Activated T-cell treated with anti-CD3 and anti-CD28 coated beads for 48 hours (primary cell): ENCODE measurements at places on chromosomes 4 and X.

DNA sequence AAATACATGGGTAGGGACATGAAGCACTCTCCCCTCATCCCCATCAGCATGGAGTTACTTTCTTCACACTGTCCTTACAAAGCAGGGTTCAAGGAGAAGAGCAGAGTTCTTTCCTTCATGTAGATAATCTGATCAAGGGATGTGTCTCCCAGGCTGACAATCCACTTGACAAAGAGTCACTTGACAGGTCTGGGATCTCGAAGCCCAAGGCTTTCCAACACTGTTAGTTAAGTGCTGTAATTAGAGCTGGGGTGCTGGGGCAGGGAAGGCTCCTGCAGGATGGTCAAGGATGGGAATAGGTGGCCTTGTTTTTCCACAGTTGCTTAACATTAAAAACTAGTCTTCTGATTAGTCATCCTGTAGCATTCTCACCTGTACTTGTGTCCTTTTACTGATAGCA, 38.0 kb downstream of the CCNG2 start:
- no peak for DNase-seq

DNA sequence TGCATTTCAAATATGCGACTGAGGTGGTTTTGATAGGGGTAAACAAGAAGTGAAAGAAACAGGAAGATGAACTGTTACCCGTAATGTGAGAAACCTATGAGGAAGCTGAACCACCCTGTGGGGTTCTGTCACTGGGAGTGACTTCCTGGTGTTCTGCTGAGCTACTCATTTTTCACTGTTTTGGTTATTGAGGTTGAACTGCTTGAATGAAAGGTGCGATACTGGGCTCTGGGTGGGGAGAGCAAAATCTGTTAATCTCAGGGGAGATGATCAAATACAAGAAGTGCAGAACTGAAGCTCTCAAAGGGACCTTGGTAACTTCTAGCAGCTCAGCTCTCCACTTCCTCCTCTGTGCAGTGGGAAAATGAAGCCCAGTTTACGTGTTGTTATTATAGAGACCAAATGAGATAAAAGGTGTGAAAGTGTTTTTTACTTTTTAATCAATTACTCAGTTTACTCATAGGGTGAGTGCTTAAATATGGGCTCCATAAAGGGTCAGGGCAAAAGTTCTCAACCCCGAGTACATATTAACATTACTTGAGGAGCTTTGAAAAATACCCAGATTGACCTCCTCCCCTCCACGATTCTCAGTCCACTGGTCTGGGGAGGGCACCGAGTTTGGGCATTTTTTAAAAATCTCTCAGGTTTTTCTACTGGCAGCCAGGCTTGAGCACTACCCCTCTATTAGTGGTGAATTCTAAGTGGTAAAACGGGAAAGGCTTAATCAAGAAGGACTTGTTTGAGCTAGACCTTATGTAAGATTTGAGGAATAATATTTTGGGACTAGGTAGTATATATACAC, 66.7 kb downstream of the COQ2 start:
- DNase-seq = peak; percentile 29

DNA sequence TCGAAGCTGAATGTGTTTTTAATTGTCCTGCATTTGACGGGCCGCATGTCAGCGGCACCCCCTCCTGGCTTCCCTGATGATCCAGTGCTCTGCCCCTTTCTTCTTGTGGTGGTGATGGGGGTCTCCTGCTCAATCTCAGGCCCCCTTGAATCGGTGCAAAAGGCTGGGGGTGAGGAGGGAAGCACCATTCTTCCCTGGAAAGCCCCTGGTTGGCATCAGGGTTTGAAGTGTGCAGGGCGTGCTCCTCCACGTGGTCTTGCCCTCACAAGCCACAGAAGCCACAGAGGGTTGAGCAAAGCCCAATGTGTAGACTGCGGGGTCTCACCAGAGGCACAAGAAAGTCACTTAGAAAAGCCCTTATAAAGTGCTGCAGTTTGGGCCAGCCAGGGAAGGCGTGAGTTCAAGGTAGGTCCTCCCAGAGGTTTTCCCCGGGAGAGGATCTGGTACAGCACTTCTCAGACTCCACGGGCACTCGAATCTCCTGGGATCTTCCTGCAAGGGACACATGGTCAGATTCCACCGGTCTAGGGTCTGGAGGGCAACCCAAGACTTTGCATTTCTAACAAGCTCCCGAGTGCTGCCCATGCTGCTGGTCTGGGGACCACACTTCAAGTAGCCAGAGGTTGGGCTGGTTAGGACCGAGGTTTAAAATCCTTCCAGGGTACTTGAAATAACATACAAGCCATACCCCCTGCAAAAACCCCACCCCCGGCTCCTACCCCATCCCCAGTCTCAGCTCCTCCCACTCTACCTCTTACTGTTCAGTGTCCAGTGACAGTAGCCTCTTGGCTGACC, 35.1 kb downstream of the PSAPL1 start:
- no peak for DNase-seq

- DNase-seq = no peak
Observed at GRCh38 chr4:64503945-64504675, 94.9 kb upstream of the TECRL start.

DNA sequence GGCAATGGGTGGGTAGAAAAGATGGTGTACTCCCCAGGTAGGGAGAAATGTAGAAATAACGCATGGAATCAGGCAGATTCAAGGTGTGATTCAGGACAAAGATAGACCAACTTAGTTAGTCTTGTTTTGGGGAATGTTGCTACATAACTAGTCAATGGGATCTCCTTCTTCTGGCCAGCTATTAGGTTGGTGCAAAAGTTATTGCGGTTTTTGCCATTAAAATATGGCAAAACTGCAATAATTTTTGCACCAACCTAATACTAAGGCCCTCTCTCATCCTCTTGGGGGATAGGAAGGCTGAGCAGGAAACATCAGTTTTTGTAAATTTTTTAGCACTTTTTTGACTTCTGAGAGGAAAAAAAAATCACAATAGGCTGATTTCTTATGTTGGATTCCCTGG, 23.2 kb downstream of the CYBB start:
- no peak for DNase-seq

GRCh38 chr4:157587681-157588423, 367.3 kb downstream of the GRIA2 start:
- DNase-seq = no peak

GRCh38 chr4:183165376-183165775, 66.3 kb downstream of the WWC2 start:
- DNase-seq = no peak

DNA sequence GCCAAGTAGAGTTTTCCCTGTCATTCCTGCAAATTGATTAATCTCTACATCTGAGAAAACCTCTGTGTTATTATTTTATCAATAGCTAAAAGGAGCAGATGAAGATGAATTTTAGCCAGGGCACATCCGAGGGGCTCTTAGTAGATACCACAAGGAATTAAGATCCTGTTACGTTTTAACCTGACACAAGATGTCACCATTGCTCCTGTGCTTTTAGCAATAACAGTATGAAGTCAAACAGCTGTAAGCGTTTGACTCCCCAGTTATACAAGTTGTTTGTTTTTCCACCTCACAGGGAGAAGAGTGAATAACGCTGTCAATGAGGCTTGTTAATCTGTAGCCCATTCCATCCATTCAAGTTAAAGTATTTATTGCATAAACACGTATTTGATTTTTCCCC, 76.0 kb upstream of the AP1S2 start:
- DNase-seq = no peak

DNA sequence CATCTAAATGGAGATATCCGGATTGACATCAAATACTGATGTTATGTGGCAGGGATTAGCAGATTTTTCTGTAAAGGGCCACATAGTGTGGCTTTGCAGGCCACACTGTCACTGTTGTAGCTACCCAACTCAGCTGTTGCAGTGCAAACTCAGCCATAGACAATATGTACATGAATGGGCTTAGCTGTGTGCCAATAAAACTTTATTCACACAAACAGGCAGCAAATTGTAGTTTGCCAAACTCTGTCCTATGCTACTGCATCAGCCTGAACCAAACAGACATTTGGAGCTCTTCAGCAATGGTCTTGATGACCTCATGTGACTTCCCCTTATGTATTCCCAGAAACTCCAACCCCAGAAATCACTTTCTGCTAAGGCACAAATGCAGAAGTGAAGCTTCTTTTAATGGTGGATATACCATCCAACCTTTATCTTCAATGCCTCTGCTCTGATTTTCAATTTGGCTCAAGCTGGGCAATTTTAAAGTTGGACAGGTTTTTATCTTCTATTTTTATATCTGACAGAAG, 18.4 kb upstream of the TRPC5OS start:
- DNase-seq = no peak

DNA sequence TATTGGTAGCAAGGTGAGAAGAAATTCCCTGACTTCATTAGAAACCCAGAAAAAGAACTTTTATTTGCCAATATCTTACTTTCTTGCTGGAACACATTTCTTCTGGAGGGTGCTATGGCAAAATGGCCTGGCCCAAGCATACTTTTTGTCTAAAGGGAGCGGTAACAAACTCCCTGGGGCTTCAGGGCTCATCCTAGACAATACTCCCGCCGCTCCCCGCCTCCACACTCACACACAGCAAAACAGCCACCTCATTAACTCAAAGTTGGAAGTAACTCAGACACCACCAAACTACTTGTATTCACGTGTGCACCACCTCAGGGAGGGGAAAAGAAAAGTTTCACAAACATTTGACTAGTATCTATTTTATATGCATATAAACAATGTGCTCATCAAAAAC, 75.7 kb downstream of the IGSF1 start:
- DNase-seq = no peak

DNA sequence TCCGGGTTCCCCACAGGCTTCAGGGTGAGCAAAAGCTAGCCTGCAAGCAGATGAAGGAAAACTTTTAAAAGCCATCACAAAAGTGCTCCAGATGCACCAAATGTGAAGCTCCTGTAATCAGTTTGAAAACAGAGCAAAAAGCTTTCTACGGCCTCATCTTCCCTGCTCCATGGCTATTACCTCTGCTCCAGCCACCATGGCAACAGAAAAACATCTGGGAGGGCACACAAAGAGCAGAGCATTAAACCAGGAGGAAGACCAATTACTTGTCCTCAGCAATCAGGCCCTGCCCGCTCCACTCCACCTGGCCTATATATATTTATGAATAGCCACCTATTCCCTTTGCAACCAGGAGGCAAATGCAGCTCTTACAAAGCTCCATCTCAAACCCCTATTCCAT, 33.6 kb downstream of the TMEM154 start:
- DNase-seq = no peak

DNA sequence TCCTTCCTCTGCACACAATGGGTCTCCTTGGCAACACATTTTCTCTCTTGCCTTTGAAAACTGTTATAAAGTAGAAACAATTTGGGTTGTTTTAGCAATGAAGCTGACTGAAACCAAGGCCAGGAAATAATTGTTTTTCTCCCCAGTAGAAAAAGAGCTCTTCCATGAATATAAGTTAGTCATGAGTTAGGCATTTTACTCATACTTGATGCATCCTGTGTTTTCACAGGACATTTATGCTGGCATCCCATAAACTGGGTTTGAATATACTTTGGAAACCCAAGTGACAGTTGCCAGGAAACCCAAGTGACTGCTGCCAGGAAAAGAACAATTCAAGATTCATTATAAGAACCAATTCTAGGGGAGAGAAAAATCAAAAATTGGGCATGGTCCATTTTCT, 128.6 kb upstream of the NPY2R start:
- DNase-seq = no peak

- no peak for DNase-seq
Observed at GRCh38 chr4:73853246-73853704, at the start of gene PF4V1. Gene PF4V1, plus strand, starts transcription at chr4:73853296. Its CDS starts 67 bp downstream, at chr4:73853363.

GRCh38 chr4:40205259-40206198, 8.7 kb downstream of the RHOH start:
- DNase-seq = no peak

DNA sequence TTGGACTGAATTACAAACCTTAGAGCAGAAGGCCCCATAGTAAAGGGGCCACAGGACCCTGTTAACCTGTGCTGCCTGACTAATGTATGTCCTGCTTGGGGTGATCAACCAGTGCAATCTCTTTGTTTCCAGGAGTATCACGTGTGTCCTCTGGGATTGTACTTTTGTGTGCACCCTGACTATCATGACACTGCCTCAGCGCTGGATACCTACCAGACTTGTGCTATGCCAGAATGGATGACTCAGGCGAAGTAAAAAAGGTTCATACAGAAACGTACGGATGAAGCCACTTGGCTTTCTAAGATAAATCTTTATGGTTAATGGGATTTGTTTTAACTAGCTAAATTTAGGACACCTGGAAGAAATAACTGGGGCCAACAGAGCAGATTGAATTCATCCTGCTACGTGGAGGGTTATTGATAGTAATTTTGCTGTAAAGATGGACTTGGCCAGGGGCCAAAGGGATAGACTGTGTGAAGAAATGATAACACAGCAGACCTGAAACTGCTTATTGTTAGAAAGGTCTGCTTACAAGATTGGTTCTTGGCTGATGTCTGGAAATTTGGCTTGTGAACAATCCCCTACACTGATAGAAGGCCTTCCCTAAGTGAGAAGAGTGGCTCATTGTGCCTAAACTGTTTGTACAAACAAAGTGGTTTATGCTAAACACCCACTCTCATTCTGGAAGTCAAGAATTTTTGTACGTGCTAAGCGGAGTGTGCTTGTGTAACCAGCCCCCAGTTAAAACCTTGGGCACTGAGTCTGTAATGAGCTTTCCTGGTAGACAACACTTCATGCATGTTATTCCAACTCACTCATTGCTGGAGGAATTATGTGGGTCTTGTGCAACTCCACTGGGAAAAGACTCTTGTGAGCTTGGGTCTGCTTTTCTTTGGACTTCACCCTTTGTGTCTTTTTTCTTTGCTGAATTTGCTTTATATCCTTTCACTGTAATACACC, 750.5 kb upstream of the HTR2C start:
- no peak for DNase-seq

GRCh38 chr4:37981844-37982720, 21.9 kb downstream of the PTTG2 start:
- no peak for DNase-seq

GRCh38 chrX:38484607-38485498, 76.5 kb upstream of the TSPAN7 start:
- no peak for DNase-seq

GRCh38 chrX:13864264-13864663, 47.4 kb upstream of the GPM6B start:
- DNase-seq = no peak

GRCh38 chrX:123764967-123765871, 32.4 kb upstream of the THOC2 start:
- peak; percentile 57 for DNase-seq

GRCh38 chr4:2446656-2447564, 22.0 kb upstream of the RNF4 start:
- no peak for DNase-seq

DNA sequence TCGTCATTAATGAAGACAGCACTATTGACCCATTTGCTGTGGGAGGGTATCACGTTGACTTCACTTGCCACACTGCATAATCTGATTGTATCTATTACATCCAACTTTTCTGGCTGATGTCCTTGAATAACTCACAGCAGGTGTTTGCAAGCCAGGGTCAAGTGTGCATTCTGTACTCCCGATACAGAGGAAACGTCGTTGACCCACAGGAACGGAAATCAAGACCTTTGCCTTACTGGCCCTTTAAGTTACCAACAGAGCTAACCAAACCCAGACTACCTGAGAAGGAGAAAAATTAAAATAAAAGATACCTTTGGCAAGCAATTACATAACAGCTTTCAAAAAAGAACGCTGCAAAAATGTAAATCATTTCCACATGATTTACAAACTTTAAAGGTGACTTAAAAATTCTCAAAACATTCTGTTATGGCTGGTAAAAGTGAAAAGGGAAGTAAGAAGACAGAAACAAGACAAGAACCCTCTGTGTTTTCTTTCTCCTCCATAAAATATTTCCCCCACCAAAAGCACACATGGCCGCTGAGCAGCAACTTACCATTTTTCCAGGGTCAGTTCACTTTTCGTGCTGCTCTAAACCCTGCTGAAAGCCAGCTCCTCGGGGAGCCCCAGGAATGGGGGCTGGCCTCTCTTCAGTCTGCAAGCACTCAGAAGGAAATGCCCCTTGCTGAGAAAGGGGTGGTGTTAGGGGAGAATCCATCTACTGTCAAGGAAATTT, 6.5 kb upstream of the SHISA3 start:
- DNase-seq = no peak
